Left lung (tissue), 14 donors: ENCODE measurements at places on chromosomes 11 and 22. TPM values are rescaled to one million over a fixed set of nuclear protein-coding genes. Genes with fewer than 3 reads are reported as not detected.

DNA sequence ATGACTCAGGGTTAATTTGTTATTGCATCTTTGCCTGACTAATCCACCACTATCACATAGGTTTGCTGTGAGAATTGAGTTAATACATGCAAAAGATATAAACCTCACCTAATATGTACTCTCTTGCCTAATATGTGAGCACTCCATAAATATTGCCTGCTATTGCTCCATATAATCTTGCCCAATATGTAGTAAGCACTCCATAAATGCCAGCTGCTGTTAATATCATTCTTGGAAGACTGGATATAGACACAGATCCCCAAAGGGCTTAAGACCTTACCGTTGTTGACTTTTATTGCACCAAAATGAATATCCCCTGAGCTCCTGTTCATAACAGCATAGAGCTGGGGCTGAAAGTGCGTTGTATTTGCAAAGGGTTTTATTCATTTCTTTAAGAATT is 27.0 kb upstream of the LRRC55 start:
- H3K4me3 ChIP-seq, result no peak overlapping the region
- no peaks in the 10 kb centered on the region for H3K27me3 ChIP-seq
- H3K27ac ChIP-seq, result no peak overlapping the region
- no peaks in the 10 kb centered on the region for H3K4me1 ChIP-seq
- no peaks in the 10 kb centered on the region for H3K36me3 ChIP-seq

DNA sequence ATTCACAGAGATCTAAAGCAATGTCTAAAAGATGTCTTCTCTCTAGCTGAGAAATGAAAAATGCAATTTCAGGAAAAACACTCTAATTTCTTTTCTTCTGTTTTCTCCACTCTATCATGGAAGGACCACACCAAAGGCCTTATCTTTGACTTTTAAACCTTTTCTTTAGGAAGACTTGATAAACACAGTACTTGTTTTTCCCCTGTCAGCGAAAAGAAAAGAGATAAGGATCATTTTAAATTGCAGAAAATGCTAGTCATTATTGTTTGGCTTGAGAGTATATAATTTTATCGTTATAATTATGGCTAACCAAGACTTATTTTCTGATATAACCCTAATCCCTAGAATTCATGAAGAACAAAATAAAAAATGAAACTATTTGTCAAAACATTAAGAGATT is 462.4 kb upstream of the API5 start:
- no peak overlapping the region for H3K4me3 ChIP-seq
- DNase-seq, result no peak
- H3K36me3 ChIP-seq, result no peaks in the 10 kb centered on the region
- H3K27ac ChIP-seq, result no peak overlapping the region
- H3K4me1 ChIP-seq, result no peaks in the 10 kb centered on the region

The CRYBB3 gene
- total RNA-seq, result 0.58 TPM

The MUC2 gene
- total RNA-seq, result not detected

DNA sequence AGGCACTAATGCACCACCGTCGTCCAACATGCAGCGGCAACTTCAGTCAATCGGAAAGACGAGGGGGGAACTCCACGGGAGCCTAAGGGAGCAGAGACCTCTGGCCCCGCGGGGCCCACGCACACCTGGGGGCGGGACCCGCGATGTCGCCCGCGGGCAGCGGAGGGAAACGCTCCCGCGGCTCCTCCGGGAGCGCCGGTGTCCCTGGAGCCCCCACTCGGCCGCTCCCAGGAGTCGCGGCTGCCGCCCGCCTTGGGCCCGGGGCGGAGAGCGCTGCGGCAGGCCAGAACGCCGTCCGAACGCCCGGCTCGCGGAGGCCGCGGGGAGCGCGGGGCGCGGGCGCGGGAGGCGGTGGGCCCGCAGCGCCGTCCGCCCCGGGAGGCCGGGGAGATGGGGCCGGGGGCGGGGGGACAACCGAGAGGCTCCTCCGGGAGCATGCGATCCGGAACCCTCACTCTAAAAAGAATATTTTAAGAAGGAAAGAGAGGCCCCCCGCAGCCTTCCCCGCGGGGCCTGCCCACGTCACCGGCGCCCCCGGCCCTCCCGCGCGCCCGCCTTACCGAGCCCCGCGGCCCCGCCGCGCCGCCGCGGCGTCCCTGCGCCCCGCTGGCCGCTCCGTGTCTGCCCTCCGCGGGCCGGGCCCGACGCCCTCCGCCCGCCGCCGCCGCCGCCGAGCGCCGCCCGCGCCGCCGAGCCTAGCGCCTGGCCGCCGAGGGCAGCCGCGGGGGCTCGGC is 86.6 kb upstream of the ARHGAP32 start:
- peaks cover 18% of the 10 kb centered on the region for H3K27me3 ChIP-seq
- H3K4me1 ChIP-seq, result peaks cover 37% of the 10 kb centered on the region

The CCDC188 gene
- 1.4 TPM for total RNA-seq

DNA sequence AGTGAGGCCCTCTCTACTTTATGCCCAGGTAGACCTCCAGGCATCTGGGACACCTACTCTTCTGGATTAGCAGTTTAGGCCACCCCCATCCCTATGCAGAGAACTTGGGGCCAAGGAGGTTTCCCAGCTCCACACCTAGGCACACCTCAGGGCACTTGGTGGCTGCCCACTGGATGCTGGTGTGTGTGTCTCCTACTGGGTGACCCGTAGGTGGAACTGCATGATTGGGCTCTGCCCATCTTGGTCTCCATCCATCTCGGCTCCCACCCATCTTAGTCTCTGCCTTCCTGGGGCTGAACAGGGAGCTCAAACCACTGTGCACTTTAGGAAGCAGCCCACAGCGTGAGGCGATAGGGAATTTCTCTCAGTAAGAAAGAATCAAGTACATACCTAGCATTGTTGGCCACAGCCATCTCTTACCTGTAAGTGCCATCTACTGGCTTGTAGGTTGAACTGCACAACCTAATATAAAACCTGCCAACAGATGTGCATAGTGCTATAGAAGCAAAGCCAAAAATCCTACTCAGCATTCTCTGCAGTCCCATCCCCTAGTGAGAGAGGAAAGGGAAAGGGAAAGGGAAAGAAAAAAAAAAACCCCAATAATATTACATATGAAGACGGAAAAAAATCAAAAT is 61.6 kb upstream of the PTPN5 start:
- H3K36me3 ChIP-seq, result no peaks in the 10 kb centered on the region
- no peaks in the 10 kb centered on the region for H3K27me3 ChIP-seq
- no peak overlapping the region for H3K4me3 ChIP-seq
- no peaks in the 10 kb centered on the region for H3K4me1 ChIP-seq

The OR5A1 gene
- not detected for total RNA-seq

The ALDH3B1 gene
- total RNA-seq, result 59.3 TPM

DNA sequence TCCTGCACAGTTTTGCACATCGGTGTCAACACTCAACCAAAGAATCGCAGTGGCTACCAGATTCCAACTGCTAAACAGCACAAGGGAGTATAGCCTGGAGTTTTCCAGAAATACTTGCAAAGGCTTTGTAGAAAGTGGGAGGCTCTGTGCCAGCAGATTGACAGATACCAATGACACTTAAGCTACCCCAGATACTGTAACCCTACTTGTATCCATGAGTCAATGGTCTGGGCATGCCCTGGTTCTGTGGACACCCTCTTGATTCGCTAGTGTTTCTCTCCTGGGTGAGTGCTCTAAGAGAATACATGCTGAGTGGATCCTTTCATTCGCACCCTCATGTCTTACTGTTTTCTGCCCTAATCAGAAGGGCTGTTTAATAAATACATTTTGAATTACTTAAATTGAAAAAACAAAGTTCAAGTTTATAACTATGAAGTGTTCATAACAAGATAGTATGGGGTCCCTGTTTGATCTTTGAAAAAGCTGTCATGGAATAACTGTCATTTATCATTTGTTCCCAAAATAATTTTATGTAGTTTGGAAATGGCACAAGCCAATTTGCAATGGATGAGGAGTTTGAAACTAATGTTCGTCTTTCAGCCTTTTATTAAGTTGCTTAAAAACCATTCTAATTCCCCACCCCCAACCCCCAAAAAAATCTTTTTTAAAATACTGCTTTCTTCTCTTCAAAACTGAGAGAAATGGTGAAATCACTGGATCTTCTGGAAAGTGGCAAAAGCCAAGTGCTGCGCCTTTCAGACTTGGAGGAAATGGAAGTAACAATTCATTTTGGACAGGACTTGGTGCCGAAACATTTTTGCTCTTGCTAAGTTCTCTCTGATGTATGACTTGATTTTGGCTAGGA is 600.5 kb upstream of the TENM4 start:
- H3K27ac ChIP-seq, result no peak overlapping the region
- H3K4me3 ChIP-seq, result no peak overlapping the region
- DNase-seq, result peak; percentile 55
- no peaks in the 10 kb centered on the region for H3K36me3 ChIP-seq
- no peaks in the 10 kb centered on the region for H3K27me3 ChIP-seq
- no peaks in the 10 kb centered on the region for H3K4me1 ChIP-seq

DNA sequence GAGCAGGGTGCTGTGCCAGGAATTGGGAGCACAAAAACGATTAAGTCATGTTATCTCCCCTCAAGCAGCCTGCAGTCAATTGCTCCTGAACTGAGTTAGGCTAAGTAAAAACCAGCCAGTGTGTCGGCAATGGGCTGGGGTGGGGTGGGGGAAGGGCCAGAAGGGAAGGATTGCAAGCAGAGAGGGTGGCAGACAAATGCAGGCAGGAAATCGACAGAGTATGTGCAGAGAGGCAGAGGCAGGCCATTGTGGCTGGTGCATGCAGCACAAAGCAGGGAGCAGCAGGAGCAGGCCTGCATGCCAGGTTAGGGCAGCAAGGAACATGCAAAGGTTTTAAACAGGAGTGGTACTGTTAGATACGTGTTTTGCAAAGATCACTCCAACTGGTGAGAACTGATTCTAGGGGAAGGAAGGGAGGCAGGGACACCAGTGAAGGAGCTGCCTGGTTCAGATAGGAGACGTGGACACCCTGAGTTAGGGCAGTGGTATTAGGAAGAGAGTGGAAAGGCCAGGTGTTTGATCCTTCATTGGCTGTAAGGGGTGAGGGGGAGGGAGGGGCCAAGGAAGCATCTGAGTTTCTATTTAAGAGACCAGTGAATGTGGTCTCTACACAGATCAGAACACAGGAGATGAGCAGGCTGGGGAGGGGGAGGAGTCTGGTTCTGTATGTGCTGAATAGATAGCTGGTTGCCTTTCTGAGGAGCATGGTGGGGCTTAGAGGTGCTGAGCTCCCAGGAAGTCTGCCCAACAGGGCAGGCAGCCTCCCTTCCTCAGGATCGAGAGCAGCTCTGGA is 70.8 kb upstream of the PHOX2A start:
- H3K27ac ChIP-seq, result no peak overlapping the region
- no peaks in the 10 kb centered on the region for H3K4me1 ChIP-seq
- H3K36me3 ChIP-seq, result peaks cover 92% of the 10 kb centered on the region
- H3K4me3 ChIP-seq, result no peak overlapping the region

The ARHGAP8 gene
- 23.4 TPM for total RNA-seq

The C2CD3 gene
- total RNA-seq, result 25.2 TPM

- peaks cover 46% of the 10 kb centered on the region for H3K4me1 ChIP-seq
- H3K36me3 ChIP-seq, result no peaks in the 10 kb centered on the region
- H3K27me3 ChIP-seq, result no peaks in the 10 kb centered on the region
- H3K27ac ChIP-seq, result no peak overlapping the region
Measured at GRCh38 chr22:24338726-24339451, 68.3 kb downstream of the SPECC1L start.

The IGF2 gene
- total RNA-seq, result 13.9 TPM

DNA sequence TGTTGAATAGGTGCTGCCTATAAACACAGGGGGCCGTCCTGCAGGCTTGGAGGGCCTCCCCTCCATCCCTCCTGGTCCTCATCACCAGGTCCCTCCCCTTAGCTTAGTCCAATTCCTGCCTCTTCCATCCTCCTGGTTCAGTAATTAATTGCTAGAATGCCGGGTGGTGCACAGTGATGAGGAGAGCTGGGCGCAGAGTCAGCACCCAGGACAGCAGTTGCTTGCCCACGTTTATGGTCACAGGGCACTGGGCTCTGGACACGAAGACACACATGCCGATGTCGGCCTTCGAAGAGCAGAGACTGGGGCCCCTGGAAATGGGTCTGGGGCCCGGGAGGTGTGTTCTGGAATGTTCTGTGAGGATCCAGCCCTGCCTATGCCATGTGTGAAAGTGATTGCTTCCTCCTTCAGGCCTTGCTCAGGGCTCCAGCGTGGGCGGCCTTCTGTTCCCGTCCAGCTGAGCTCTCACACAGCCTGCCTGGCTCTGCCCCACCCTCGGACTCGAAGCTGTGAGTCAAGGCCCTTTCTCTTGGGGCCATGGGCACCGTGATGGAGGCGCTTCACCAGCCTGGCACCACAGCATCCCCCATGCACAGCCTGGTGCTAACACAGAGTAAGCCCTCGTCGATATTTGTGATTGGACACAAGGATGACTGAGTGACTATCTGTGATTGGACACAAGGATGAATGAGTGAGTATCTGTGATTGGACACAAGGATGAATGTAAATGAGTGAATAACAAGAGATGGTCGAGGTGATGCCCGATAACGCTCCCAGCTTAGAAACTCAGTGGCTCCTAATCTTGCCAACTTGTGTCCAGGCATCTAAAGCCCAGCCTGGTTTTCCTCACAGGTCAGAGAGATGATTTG is 884.7 kb downstream of the BRD1 start:
- H3K4me3 ChIP-seq, result no peak overlapping the region
- no peaks in the 10 kb centered on the region for H3K36me3 ChIP-seq
- peaks cover 16% of the 10 kb centered on the region for H3K27me3 ChIP-seq

DNA sequence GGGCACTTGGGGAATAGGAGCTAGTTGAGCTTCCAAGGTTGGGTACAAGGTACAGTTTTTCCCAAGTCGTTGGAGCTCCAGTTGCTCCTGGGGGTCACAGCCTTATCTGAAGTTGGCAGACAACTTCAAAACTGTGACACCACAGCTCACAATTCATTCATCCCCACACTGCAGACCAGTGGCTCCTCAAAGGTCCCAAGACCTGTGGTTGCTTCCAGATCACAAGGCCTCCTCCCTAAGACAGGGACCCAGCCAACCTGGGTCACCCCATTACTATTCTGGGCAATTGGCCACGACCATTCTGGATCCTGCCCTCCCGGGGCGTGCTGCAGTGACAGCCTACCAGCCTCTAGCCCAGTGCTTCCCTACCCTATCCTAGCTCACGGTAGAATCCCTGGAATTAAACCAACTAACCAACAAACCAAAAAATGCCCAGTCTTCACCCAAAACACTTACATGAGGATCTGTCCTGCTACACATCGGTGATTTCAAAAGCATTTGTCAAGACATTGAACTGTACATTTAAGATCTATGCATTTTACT is 862 bp upstream of the PDXP start:
- DNase-seq, result no peak
- peaks cover 24% of the 10 kb centered on the region for H3K36me3 ChIP-seq
- no peaks in the 10 kb centered on the region for H3K27me3 ChIP-seq

DNA sequence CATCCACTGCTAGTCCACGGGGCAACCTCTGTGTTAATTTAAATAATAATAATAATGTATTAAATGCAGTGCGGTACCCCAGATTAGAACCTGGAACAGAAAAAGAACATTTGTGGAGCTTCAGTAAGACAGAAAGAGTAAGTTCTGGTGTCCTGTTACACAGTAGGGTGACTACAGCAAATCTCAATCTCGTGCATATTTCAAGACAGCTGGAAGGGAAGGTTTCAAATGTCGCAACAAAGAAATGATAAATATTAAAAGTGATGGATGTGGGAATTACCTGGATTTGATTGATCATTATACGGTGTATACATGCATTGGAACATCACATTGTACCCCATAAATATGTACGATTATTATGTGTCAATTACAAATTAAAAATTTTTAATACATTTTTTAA is 1.7 kb upstream of the RAC2 start:
- H3K4me1 ChIP-seq, result peaks cover 51% of the 10 kb centered on the region
- no peak overlapping the region for H3K27ac ChIP-seq
- no peak for DNase-seq
- H3K4me3 ChIP-seq, result no peak overlapping the region

The CD44 gene
- total RNA-seq, result 479 TPM

The SLCO2B1 gene
- 220 TPM for total RNA-seq

- peaks cover 5% of the 10 kb centered on the region for H3K27me3 ChIP-seq
- peak overlapping the region; percentile 35 for H3K27ac ChIP-seq
- no peaks in the 10 kb centered on the region for H3K36me3 ChIP-seq
- H3K4me1 ChIP-seq, result peaks cover 4% of the 10 kb centered on the region
Measured at GRCh38 chr11:130636722-130637464, 188.4 kb downstream of the ADAMTS15 start.
